ENCODE measurements at places on chromosomes 5 and 9. TPM values are rescaled to one million over a fixed set of nuclear protein-coding genes. Genes with fewer than 3 reads are reported as not detected.

Gene KLF9
- total RNA-seq: 29.6 TPM

Gene BTNL3
- not detected for total RNA-seq

Gene RNF183
- total RNA-seq: not detected

Gene MFAP3
- total RNA-seq: 90.9 TPM

Gene IRX2
- 0.69 TPM for total RNA-seq

Gene LRRC26
- total RNA-seq: not detected

Gene DMRT2
- total RNA-seq: not detected

Gene ATP6V1G1
- total RNA-seq: 83.3 TPM

Gene KIF24
- 1.2 TPM for total RNA-seq

Gene FUT7
- total RNA-seq: not detected

Gene AJM1
- total RNA-seq: 4.0 TPM

Gene KIAA0825
- total RNA-seq: 3.8 TPM

Gene AGXT2
- total RNA-seq: not detected

All from smooth muscle cell of the pulmonary artery (primary cell).